Activated T-cell treated with anti-CD3 and anti-CD28 coated beads, Interleukin-2, amount 50 U/mL, for 1 hour (primary cell): ENCODE measurements at places on chromosomes 3 and 15.

DNA sequence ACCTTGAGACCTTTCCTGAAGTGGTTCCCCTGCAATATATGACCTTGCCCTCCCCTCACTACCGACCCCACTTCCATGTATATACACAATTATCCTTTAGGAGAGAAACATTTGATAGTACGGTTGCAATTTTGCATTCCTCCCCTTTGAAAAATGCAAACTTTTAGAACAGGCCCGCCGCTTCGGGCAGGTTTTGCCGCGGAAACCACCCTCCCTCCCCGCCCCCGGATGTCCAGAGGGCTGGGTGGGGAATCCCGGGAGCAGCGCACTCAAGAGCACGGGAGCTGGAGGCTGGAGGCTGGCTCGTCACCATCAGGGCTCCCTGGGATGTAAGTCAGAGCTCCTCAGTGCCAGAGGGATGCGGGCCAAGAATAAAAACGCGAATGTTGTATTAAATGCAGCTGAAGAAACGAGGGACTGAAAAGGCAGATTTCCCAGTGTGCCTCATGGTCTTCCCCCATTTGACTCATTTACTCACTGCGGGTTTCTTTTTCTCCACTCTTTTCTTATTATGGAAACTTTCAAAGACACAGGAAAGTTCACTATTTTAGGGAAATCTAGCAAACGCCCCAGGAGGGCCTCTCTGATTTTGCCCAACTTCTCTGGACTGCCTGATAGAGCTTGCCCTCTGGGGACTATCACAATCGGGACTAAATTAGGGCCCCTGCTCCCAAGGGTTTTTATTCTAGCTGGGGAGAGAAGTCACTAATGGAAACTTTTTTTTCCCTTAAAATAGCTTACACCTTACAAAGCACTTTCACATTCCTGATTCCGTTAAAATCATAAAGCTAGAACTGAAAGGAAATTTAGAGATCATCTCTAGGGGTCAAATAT, 2.9 kb upstream of the USP3 start:
- peak; percentile 51 for DNase-seq

DNA sequence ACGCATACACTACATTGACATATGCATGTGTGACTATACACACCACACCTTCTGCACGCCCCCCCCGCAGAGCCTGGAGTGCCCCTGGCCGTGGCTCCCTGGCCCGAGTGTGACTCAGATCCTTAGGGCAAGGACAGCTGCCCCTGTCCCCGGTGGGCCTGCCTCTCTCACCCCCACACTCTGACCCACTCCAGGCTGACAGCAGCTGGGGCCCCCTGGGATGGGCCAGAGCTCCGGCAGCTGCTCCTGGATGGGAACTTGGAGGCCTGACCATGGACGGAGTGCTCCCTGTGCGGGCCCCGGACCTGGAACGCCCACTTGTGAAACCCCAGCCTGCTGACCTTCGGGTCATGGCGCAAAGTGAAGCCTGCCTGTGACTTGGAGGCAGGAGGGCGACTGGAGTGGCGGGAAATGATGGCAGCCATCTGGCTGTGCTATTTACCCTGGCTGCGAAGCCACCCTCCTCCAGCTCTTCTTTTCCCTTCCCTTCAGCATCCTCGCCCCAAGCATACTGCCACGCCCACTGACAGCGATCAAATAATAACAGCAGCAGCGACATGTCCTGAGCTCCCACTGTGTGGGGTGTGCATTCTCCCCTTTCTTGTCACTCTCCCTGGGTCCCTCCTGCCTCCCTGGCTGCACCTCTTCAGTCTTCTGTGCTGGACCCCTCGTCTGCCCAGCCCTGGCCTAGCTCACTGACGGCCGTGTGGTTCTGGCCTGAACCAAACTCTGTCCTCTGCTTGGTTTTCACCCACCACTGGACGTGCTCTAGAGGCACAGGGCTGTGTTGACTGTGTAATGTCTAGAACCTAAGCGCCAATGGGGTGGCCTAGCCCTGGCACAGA, 90.7 kb upstream of the MEF2A start:
- no peak for DNase-seq

- no peak for DNase-seq
Observed at GRCh38 chr15:38058596-38059075, 124.2 kb downstream of the TMCO5A start.

GRCh38 chr3:18151199-18151598, 273.9 kb downstream of the SATB1 start:
- DNase-seq = no peak
